ENCODE measurements at places on chromosomes 1 and 21.

DNA sequence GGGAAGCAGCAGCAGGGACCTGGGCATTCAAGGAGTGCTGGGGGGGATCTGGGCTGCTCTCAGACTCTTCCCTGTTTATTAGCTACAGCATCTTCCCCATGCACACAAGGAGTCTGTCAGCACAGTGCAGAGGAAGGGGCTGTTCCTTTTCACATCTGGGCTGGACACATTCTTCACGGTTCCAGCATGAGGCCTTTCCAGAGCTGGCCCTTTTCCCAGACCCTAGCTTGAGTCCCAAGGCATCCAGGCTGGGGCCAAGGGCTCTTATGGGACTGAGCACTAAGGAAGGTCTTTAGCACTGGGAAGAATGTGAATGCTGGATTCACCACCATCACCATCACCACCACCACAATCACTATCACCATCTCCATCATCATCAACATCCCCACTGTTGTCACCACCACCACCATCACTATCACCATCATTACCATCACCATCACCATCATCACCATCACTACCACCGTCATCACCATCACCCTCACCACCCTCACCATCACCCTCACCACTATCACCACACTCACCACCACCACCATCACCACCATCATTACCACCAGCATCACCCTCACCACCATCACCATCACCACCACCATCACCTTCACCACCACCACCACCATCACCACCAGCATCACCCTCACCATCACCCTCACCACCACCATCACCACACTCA lies 28.4 kb downstream of the PARK7 start:
- no peak for DNase-seq

- peak; percentile 69 for DNase-seq
Observed at GRCh38 chr1:161038523-161039153, at the start of gene TSTD1. TSS of gene TSTD1 (minus strand) at chr1:161038964. CDS start at chr1:161038889, 75 bp downstream.

DNA sequence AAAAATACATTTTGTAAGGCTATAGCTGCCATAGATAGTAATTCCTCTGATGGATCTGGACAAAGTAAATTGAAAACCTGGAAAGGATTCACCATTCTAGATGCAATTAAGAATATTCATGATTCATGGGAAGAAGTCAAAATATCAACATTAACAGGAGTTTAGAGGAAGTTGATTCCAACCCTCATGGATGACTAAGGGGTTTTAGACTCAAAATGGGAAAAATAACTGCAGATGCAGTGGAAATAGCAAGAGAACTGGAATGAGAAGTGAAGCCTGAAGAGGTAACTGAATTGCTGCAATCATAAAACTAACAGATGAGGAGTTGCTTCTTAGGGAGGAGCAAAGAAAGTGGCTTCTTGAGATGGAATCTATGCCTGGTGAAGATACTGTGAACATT lies 230.8 kb downstream of the KCTD3 start:
- DNase-seq, result no peak

GRCh38 chr1:202187041-202187671 lies 6.4 kb upstream of the LGR6 start:
- no peak for DNase-seq

DNA sequence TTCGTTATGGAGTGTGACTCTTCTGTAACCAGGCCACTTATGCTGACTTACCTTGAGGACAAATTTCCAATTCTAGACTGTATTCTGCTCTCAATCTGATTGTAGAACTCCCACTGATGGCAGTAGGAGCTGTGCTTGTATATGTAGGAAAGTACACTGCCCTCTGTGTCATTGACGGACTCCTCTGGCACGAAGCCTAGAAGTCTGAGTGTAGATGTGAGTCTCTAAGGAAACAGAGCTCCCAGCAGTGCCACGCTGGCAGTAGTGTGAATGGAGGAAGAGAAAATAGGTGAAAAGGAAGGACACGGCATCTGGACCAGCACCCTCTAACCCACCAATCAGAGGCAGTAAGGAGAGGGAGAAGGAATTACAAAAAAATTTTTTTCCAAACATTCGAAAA lies 130.4 kb upstream of the ADGRL2 start:
- no peak for DNase-seq

- DNase-seq, result no peak
Observed at GRCh38 chr1:222171005-222171404, 376.9 kb downstream of the HHIPL2 start.

DNA sequence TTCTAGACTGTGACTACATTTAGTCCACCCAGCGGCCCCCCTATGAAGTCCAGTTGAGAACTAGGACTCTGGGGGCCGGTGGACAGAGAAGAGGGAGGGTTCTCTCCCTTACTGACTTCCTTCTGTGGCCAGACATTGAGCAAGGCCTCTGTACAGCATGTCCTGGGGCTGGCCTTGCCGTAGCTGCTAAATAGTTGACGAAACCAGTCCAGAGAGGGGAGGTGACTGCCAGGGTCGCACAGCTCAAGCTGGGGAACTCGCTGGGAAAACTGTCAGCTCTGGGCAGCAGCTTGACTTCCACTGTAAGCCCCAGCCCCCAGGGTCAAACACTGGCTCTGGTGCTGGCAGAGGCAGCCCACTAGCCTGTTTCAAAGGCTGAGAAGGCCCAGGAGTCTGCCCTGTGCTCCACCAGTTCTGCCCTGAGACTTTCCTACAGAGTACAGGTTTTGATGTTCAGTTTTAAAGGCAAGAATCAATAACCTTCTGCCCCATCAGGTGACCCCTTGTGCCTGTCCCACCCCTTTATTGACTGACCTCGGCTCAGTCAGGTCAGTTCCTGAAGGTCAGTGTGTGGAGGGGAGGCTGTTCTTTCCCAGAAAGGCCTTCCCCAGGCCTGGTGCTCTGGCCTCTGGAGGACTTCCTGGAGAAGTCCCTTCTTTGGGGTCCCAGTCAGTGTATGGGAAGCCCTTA lies 14.1 kb downstream of the PCSK9 start:
- DNase-seq, result no peak

DNA sequence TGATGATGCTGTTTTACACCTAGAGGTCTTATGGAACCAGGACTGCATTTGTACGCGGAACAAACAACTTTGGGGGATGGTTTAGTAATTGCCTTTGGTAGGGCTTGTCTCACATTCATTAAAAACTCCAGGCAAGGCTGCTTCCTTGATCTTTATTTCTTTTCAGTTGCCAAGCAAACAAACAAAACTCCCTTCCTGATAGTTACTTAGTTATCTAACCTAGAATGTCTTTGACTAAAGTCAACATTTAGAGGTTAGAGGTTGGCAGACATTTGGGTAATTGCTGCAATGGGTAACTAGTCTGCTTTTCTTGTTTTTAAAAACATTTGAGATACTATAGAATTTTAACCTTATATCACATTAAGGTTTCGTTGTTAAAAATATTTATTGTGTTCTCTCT lies 500.9 kb upstream of the PTBP2 start:
- no peak for DNase-seq

DNA sequence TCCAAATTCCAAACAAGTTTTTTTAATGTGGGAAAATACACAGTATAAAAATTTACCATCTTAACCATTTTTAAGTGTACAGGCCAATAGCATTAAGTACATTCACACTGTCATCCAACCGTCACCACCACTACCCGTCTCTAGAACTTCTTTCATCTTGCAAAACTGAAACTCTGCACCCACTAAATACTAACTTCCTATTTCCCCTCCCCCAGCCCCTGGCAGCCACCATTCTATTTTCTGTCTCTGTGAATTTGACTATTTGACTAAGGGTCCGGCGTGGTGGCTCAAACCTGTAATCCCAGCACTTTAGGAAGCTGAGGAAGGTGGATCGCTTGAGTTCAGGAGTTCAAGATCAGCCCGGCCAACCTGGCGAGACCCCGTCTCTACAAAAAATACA lies 36.1 kb downstream of the CLSTN1 start:
- no peak for DNase-seq

GRCh38 chr1:174884566-174884965 lies 115.2 kb upstream of the CACYBP start:
- no peak for DNase-seq

GRCh38 chr1:154591206-154591605 lies 16.8 kb downstream of the ADAR start:
- DNase-seq, result no peak

- DNase-seq, result no peak
Observed at GRCh38 chr1:4215391-4215790, 315.3 kb upstream of the C1orf174 start.

DNA sequence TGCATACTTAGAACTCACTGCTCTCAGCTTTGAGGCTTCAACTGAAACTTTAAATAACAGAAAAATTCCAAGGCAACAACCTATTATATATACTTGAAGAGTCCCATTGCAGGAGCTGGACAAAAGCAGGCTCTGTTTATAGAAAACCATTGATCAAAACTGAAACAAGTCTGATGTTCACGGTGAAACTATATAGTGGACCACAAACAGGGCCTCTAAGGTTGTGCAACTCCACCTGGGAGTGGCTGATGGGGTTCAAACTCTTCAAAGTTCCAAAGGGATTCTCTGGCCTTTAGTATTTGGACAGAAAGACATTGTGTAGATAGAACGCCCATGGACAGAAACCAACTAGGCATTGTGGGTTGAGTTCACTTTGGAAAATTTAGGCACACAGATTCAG lies 140.3 kb downstream of the ZC3H11B start:
- DNase-seq, result no peak

DNA sequence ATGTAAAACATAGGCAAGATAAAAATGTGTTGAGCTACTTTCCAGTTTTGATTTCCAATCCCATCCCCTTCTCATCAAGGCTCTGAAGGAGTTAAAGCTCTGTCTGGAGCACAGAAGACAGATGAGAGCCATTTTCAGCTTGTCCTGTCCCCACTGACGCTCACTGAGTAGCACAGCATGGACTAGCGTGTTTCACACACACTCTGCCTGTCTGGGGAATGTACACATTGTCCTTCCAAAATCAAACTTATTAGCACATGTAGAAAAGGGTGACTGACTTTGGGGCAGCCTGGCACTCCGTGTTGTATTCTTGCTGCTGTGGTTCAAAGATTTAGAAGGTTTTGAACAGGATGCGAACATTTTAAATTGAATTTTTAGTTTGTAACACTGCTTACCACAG lies 139.2 kb downstream of the NEK7 start:
- no peak for DNase-seq

GRCh38 chr1:92663775-92664174 lies 121.1 kb downstream of the EVI5 start:
- no peak for DNase-seq

DNA sequence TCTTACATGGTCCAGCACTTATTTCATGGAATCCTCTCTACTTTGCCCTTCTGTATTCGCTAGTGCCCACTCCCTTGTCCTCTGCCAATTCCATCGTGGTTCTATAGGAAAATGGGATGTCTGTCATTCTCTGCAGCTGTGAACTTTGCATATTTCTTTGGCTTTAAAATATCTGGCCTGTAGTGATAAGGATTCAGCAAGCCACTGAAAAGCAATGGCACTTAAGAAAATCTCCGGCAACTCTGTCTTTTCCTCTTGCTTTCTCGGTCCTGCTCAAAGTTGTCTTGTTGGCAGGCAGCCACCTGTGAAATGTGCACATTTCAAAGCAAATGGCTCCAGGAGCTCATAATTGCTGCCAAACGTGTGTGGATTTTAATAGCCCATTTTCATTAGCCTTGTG lies 91.8 kb downstream of the CHD1L start:
- no peak for DNase-seq

GRCh38 chr1:218572050-218572449 lies 226.9 kb downstream of the TGFB2 start:
- DNase-seq, result no peak

DNA sequence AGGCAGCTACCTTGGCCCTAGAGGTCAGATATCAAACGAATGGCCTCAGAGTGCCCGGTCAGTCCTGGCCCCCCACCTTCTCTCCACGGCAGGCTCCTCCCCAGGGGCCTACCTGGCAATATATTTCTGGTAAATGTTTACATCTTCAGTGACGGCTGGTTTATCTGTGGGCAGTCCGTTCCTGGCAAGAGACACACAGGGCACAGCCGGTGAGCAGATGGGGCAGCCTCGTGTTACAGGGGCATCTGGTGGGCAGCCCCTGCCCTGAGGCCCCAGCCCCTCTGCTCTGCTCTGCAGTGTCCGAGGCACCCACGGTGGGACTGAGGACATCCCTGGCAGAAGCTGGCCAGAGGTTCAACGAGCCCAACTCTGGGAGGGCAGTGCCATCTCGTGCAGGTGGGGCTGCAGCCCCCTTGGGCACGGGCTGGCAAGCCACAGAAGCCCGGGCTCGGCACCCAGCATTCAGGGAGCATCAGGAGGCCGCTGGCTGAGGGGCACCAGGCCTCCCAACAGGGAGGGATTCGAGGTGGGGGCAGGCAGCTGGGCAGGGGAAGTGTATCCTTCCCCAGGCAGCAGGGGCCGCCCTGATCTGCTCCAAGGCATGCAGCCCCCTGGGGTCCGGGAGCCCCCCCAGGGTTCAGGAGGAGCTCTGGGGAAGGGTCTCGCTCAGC lies 137.9 kb downstream of the CASZ1 start:
- no peak for DNase-seq

DNA sequence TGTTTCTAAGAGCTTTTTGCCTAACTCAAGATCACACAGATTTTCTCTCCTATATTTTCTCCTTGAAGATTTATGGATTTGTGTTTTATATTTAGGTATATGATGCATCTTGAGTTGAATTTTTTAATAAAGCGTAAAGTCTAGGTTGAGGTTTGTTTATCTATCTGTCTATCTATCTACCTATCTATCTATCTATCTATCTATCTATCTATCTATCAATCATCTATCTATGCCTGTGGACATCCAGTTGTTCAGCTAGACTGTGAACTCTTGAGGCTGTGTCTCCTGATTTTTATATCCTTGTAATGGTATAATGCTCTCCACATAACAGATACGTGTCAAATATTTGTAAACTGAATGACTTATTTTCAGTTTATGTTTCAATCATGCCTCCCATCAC lies 120.1 kb downstream of the DNAH14 start:
- DNase-seq, result no peak

- DNase-seq, result no peak
Observed at GRCh38 chr1:170162459-170163246, 16.9 kb downstream of the NTMT2 start.

DNA sequence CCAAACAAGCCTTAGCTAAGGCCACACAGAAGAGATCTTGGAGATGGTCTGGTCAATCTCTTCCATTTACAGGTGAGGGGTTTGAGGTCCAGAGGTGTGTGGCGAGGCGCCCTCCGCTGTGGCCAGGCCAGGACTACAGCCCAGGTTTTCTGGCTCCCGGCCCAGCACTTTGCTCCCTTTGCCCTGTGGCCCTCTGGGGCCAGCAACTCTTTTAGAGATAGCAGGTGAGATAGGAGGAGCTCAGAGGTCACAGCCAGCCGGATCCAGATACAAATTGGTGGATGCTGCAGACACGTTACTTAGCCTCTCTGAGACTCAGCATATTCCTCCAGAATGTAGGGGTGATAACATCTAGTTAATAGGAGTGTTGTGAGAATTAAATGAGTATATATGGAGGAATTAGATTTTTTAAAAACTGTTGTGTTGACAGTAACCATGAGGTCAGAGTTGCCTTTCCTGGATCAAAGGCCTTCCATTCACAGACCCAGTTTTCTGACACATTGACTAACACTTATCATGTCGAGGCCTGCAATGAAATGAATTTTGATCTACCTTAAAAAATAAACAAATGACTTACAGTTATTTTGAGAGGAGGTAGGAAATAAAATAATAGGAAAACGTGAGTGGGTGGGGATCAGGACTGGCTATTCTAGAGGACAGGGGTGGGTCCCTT lies 16.6 kb downstream of the TEX35 start:
- no peak for DNase-seq

GRCh38 chr1:189658381-189658780 lies 819.3 kb downstream of the BRINP3 start:
- DNase-seq, result no peak

- DNase-seq, result no peak
Observed at GRCh38 chr1:93007941-93008577, 46.8 kb upstream of the DIPK1A start.

All from stimulated activated CD8-positive, alpha-beta memory T cell treated with anti-CD3 and anti-CD28 coated beads, Interleukin-2, amount 100 ng/mL, for 1 hour (primary cell).